Caco-2 (cell line): ENCODE measurements at places on chromosomes 3 and 15. TPM values are rescaled to one million over a fixed set of nuclear protein-coding genes. Genes with fewer than 3 reads are reported as not detected.

Gene HES1
- total RNA-seq, result 123 and 128 TPM in 2 replicates

DNA sequence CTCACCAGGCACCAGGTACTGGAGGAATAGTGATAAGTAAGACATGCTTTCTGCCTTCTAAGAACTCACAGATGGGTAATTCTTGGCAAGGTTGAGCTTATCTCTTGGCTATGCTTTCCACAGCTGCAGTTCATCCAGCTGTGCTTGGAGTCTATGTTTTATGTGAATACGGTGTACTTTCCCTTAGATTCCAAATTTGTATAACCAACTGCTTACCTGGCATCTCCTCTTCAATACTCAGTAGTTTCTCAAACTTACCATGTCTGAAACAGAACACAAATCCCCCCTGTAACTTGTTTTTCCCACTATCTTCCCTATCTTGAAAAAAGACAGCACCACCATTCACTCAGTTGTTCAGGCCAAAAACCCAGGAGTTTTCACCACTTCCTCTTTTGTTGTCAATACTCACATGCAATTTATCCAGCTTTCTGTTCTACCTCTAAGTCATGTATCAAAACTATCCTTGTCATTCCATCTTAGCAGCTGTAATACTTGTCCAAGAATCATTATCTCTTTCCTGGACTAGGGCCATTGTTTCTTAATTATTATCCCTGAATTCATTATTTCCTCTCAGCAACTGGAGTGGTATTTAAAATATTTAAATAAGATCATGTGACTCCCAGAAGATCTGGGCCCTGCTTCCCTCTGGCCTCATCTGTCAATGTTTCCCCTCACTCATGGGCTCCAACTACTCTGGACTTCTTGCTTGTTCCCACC lies 32.6 kb downstream of the COL6A5 start:
- DNase-seq, result no peak
- H3K36me3 ChIP-seq, result no peaks in the 10 kb centered on the region
- no peaks in the 10 kb centered on the region for H3K27me3 ChIP-seq
- no peak overlapping the region for H3K27ac ChIP-seq
- H3K4me1 ChIP-seq, result no peaks in the 10 kb centered on the region
- no peak overlapping the region for H3K4me3 ChIP-seq

DNA sequence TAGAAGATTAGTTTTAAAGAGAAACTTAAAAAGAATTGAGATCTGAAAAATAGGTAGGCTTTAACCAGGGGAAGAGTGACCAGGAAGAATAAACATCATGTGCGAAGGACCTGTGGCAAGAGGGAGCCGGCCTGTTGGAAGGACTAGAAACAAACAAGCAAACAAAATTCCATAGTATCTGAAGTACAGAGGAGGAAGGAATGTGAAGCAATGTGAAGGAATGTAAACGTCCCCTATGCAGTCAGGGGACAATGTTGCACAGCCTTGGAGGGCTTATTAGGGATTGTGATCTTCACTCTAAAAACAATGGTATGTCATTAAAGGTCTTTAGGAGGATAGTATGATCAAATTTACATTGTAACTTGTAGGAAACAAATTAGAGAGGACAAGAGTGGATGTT lies 84.4 kb upstream of the PLCL2 start:
- no peaks in the 10 kb centered on the region for H3K36me3 ChIP-seq
- no peak overlapping the region for H3K4me3 ChIP-seq
- H3K27ac ChIP-seq, result no peak overlapping the region
- DNase-seq, result no peak
- no peaks in the 10 kb centered on the region; the same call in 1 of the 2 replicates for H3K27me3 ChIP-seq

Gene MYL3
- 13.0 and 13.8 TPM in 2 replicates for total RNA-seq

DNA sequence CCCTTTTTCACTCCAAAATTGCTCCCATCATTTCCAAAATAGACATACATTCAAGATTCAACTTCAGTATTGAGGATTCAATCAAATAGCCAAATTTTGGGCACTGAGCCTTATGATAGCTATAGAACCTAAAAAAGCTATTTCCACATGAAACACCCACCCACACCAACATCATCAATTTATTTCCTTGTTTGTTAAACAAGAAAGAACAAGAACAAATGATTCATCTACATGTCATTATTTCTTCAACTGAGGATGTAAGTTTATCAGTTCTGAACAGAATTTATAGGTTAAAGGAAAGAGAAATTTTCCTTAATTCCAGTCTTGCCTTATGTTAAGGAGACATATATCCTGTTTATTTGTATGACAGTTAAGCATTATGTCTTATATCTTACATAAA lies 32.2 kb downstream of the DPPA2 start:
- no peak overlapping the region for H3K27ac ChIP-seq
- H3K4me1 ChIP-seq, result no peaks in the 10 kb centered on the region
- no peaks in the 10 kb centered on the region for H3K27me3 ChIP-seq
- no peak overlapping the region for H3K4me3 ChIP-seq
- no peak for DNase-seq
- H3K36me3 ChIP-seq, result no peaks in the 10 kb centered on the region

Gene C3orf62
- 5.5 and 6.5 TPM in 2 replicates for total RNA-seq

DNA sequence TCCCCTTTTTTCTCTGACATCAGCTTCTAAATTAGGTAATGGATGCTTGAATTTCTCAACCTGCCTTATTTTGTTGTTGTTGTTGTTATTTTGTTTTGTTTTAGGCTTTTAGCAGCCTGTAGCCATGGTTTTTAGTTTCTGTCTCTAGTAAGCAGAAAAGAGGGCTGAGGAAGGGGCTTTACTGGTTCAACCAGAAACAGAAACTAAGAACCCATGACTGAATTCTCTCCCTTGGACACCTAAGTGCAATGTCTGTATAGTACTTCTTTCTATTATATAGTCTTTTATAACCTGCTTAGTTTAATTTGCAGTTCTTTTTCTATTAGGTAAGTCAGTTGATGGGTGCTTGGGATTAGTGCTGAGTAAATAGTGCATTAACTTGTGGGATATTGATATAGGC lies 129.0 kb downstream of the BBX start:
- H3K4me3 ChIP-seq, result no peak overlapping the region
- H3K36me3 ChIP-seq, result no peaks in the 10 kb centered on the region
- no peaks in the 10 kb centered on the region for H3K4me1 ChIP-seq
- no peaks in the 10 kb centered on the region for H3K27me3 ChIP-seq
